ENCODE measurements at places on chromosomes 13 and 19.
A peak's percentile ranks its signal among the peaks of the same experiment; 100 is the strongest.

- DNase-seq = no peak
Observed at GRCh38 chr13:24036115-24036514, 124.4 kb upstream of the SPATA13 start.

GRCh38 chr13:67063036-67063435 lies 167.1 kb downstream of the PCDH9 start:
- no peak for DNase-seq

DNA sequence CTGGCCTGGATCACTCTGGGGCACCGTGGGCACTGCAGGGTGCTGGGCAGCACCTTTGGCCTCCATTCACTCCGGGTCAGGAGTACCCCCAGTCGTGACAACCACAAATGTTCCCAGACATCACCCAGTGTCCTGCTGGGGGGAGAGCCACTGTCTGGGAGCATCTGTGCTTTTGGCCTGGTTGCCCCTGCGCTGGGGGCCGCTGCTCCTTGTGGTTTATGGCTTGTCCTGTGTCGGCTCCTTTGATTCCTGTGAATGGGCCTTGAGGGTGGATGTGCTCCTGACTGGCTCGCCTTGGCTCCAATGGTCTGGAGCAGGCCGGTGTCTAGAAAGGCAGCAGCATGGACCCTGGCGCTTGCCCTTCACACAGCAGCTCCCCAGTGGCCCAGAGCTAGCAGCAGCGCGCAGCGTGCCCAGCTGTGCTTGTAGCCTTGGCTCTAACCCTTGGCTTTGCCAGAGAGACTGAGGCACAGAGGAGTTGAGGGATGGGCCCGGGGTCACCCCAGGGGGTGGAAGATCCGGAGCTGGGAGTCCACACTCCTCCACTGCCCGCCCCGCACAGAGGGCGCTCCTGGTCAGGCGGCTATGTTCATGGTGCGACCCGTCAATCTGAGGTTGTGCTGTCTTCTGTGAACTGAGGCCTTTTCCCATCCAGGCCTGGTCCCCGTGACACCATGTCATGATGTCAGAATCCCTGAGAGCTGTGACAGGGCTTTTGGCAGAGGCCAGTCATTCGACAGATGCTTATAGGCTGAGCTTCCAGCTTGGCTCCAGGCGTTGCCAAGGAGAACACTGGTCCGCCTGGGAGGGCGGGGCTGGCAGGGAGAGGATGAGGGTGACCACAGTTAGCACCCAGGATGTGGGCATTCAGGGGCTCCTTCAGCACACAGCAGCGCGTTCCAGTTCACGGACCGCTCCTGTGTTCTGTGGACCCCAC lies 4.1 kb downstream of the DAZAP1 start:
- no peak for DNase-seq

DNA sequence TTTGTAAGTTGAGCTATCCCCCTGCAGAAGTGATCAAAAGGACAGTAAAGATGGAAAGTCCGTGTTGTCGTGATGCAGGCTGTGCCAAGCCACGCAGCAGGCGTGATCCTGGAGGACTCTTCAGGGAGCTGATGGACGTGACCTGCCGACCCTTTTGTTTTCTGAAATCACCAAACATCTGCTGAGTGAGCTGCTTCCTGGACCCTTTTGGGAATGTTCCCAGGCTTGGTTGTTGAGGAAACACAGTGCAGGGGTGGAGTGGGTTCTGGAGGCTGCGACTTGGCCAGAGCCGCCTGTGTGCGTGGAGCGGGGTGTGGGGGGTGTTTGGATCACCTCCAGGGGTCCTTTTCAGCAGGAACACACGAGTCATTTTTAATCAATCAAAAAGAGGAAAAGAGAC lies 15.4 kb upstream of the CPAMD8 start:
- DNase-seq = no peak

- DNase-seq = no peak
Observed at GRCh38 chr13:32468502-32469142, 40.7 kb upstream of the N4BP2L1 start.

- no peak for DNase-seq
Observed at GRCh38 chr13:110648848-110649421, 33.6 kb downstream of the NAXD start.

- DNase-seq = no peak
Observed at GRCh38 chr19:39148939-39149529, 23.4 kb downstream of the PAK4 start.

DNA sequence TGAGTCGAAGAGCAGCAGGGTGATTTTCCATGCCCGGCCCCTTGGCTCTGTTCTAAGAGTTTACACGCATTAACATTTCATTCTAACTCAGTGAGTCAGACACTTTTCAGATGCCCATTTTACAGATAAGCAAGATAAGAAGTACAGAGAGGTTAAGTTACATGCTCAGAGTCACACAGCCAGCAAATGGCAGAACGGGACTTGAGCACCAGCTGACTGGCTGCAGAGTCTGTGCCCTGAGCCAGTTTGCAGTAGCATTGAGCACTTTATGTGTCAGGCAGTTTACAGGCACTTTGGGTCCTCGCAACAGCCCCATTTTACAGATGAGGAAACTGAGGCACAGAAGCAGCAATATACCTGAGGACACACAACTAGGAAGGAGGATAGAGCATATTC lies 19.0 kb downstream of the CCDC8 start:
- DNase-seq = no peak

DNA sequence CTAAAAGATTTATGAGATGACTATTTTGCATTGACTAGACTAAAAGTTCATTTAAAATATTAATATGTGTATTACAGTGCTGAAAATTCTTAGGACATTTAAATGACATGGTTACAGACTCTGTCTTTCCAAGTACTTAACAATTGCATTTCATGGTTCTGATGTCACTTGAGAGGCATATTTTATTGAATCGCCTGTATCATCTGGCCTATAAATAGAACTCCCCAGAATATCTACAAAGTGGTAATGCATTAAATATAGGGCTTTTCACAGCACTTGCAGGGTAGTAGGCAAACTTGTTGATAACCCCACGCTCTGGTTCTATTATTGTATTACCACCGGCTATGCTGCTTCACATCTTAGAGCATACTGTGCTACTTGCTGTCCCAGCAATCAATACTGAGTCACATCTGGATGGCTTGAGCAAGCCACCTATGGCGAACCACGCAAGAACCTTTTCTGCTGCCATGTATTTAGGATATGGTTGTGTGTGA lies 400.6 kb downstream of the HS6ST3 start:
- no peak for DNase-seq

- DNase-seq = no peak
Observed at GRCh38 chr19:19372656-19373416, 32.6 kb upstream of the GATAD2A start.

DNA sequence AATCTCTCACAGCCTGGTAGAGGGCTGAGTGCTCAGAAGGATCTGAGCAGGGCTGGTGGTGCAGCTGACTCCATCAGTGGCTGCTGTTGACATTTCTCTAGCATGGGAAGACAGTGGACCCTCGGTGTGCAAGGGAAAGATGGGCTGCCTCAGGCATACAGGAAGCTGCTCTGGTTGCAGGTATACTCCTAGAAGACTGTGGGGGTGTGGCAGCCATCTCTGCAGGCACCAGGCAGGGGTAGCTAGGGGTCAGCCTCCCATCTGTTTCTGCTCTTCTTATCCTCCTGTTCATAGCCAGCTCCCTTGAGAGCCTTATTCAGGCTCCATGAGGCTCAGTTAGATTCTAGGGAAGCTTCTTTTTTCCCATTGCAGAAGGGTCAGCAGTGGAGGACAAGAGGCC lies 475.5 kb downstream of the TSHZ3 start:
- no peak for DNase-seq

- no peak for DNase-seq
Observed at GRCh38 chr19:46798713-46799112, 10.3 kb upstream of the SLC1A5 start.

DNA sequence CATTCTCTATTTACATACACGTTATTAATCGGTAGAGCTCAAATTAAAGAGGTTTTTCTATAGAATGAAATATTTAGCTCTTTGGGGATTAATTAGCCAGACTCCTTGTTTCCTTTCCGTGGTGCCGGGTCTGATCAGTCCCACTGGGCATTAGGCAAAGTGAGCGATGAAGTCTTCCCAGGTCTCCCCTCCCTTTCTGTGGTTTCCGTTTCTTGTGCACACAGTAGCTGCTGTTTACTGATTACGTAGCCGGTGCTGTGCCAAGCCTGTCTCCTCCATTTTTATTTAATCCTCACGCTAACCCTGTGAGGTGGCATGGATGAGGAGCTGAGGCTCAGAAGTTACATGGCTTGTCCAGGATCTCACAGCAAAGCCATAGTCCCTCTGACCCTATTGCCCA lies 9.0 kb downstream of the SLC25A15 start:
- DNase-seq = peak; percentile 66

DNA sequence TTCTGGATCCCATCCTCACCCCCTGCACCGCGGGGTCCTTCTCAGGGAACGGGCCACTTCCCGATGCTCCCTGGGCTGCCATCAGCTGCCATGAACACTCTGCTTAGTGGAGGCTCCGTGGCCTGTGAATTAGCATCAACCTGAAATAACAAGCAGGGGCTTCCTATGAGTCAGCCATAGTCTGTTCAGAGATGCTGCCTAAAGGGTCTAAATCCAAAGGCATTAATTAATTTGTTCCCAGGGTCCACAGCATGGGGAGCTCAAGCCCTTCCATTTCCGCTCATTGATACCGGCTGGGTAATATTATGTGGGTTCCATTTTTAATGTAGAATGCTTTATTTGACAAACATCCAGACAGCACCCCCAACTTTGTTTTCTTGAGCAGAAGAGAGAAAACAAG lies 341.9 kb upstream of the TMTC4 start:
- no peak for DNase-seq

DNA sequence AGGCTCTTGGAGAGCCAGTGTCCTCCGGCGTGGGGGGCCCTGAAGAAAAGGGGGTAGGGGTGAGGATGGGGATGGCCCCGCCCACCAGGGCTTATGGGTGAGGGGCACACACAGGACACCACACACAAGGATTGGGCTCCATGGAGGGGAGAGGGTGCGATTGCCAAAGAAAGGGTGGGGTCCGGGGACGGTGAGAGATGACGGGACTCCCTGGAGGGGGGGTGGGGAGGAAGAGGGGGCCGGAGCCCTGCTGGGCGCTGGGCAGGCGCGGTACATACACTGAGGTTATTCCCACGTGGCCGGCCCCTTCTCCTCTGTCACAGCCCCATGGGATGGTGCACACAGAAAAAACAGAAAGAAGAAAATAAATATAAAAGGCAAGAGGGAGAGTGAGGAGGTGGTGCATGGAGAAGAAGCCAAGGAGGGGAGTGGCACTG lies 60.1 kb downstream of the IER2 start:
- no peak for DNase-seq

- peak; percentile 19 for DNase-seq
Observed at GRCh38 chr13:112391746-112392145, 15.6 kb downstream of the SPACA7 start.

DNA sequence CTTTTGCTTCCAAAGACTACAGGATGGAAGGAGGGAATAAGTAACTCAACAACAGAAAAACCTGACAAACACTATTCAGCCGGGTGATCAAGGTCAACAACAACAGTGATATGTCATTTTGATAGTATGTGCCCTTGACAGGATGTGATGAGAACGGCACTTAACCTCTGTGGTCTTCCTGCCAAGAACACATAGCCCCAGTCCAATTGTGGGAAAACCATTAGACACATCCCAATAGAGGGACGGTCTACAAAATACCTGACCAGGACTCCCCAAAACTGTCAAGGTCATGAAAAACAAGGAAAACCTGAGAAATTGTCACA lies 43.1 kb upstream of the AMER2 start:
- DNase-seq = no peak

DNA sequence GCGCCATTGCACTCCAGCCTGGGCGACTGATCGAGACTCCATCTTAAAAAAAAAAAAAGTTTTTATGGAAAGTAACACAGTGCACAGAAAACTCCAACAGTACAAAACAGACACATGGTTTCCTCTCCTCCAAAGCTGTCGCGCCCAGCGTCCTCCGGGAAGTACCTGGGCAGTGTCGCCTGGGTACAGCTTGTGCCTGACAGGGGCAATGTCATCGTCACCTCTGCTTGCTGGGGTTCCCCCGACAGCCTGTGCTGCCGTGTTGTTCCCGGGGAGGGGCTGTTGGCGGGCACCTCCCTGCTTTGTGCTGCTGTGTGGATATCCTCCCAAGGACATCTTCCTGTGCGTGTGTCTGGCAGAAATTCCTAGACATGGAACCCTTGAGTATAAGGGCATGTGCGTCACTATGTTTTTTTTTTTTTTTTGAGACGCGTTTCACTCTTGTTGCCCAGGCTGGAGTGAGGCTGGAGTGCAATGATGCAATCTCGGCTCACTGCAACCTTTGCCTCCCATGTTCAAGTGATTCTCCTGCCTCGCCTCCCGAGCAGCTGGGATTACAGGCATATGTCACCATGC lies 2.4 kb upstream of the F2RL3 start:
- DNase-seq = no peak

DNA sequence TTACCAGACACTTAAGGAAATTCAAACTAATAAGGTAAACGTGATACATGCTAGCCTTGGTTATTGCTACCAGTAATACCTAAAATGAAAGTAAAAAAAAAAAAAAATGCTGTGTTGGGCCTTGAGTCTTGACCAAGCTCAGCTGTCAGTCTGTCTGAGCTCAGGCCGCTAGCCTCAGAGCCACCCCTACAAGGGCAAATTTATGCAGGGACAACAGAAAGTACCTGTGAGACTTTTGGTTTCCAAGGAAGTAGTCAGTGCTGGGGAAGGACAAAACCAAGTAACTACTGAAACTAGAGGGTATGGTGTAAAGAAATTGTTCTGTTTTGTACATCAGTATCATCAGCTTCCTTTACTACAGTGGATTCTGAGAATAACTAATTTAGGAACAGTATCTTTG lies 134.3 kb upstream of the SLITRK5 start:
- DNase-seq = no peak

GRCh38 chr19:50912727-50913716 lies 1.8 kb upstream of the KLK4 start:
- no peak for DNase-seq

DNA sequence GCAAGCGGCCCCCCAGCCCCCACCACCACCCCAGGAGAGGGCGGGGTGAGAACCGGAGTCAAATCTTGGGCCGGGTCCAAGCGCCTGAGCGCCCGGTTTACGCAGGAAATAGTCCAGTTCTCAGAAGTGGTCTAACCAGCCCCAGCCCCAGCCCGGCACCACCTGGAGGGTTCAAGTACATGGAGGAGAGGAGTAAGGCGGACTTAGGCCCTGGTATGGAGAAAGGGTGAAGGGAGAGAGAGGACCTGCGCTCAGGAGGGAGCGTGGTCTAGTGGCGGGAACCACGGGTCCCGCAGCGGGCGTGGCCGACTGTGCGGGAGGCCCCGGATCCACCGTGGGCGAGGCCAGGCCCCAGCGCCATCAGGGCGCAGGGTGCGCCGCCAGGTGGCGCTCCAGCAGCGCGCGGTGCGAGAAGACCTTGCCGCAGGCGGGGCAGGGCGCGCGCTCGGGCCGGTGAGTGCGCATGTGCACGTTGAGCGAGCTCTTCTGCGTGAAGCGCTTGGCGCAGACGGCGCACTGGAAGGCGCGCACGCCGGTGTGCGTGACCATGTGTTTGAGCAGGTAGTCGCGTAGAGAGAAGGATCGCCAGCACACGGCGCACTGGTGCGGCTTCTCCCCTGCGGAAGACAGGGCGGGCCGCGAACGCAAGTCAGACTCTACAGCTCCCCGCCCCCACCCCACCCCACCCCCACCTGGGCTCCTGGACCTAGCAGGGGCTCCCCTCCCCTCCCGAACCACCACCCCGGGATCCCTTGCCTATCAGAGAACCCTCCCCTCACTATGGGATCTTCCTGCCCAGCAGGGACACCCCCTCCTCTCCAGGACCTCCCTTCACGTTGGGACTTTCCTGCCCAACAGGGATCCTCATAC lies 2.1 kb upstream of the SLC27A5 start:
- DNase-seq = peak; percentile 84

- no peak for DNase-seq
Observed at GRCh38 chr13:72316716-72317115, 410.7 kb downstream of the MZT1 start.
